ENCODE measurements at places on chromosomes 2 and 18. TPM values are rescaled to one million over a fixed set of nuclear protein-coding genes. Genes with fewer than 3 reads are reported as not detected.

- DNase-seq, result no peak
These were observed at the start of gene SERPINB5 for GRCh38 chr18:63476668-63477067. Gene SERPINB5, plus strand, starts transcription at chr18:63476958. Its CDS starts 7,471 bp downstream, at chr18:63484429.

- no peak for DNase-seq
These were observed 44.4 kb downstream of the MYO3B start for GRCh38 chr2:170222298-170222697.

DNA sequence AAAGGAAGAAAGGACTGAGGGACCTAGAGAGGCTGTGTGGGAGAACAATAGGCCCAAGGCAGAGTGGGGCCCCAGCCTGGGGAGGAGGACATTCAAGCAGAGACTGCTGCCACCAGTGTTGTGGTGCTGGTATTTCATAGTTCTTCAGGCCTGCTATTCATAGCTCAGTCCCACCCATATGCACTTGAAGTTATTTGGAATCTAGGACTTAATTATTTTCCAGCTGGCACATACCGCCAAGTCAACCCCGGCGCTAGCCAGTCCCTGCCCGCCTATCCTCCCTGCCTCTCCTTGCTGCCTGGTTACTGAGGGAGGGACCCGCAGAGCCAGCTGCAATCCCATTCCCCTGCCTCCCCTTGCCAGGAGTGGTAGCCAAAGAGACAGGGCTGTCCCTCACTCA, 141.2 kb downstream of the CABLES1 start:
- no peak for DNase-seq

- DNase-seq, result no peak
These were observed 63.9 kb downstream of the NCAPH start for GRCh38 chr2:96399342-96400048.

- no peak for DNase-seq
These were observed 8.4 kb downstream of the TGIF1 start for GRCh38 chr18:3458378-3458777.

The C2orf80 gene
- not detected for total RNA-seq

The ADRA2B gene
- 0.37 TPM for total RNA-seq

The EHD3 gene
- total RNA-seq, result 40.3 TPM

The CKAP2L gene
- 1.2 TPM for total RNA-seq

Data from activated B cell treated with CpG ODN at 0.5 μM for 24 hours (primary cell).